ENCODE measurements at places on chromosomes 7 and 10.

- DNase-seq: no peak
Observed at GRCh38 chr10:131310142-131310541, 1.4 kb downstream of the TCERG1L start.

- DNase-seq: peak; percentile 98
Observed at GRCh38 chr10:6144406-6145165, 55.8 kb downstream of the RBM17 start.

GRCh38 chr10:57790703-57791102 is 477.0 kb downstream of the IPMK start:
- DNase-seq: no peak

DNA sequence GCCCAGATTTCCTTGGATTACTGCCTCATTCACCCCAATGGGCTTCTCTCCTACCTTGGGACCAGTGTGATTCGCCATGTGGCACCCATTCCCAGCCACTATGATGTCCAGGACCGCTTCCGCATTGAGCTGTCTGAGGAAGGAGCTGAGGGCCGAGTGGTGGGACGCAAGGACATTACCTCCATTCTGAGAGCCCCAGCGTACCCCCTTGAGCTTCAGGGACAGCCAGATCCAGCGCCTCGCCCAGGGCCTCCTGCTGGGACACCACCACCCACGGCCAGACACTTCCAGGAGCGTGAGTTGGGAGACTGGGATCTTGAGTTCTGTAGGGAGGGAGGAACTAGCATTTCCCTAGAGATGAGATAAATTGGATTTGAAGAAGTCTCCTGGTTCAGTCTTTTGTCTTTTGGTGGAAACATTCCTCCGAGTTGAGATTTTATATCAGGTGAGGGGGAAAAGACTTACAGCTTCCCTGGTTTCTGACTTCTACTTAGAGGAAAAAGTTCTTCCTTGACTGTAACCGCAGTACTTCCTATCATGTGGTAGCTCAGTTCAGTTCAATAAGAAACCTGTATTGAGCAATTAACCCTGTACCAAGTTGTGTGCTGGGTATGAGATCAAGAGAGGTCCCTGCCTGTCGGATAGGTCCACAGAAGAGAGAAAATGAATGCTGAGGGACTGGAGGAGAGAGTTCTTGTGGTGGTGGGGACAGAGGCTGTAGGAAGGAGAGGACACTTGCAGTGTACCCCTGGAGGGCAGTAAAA is 1.3 kb downstream of the MOSPD3 start:
- DNase-seq: no peak

DNA sequence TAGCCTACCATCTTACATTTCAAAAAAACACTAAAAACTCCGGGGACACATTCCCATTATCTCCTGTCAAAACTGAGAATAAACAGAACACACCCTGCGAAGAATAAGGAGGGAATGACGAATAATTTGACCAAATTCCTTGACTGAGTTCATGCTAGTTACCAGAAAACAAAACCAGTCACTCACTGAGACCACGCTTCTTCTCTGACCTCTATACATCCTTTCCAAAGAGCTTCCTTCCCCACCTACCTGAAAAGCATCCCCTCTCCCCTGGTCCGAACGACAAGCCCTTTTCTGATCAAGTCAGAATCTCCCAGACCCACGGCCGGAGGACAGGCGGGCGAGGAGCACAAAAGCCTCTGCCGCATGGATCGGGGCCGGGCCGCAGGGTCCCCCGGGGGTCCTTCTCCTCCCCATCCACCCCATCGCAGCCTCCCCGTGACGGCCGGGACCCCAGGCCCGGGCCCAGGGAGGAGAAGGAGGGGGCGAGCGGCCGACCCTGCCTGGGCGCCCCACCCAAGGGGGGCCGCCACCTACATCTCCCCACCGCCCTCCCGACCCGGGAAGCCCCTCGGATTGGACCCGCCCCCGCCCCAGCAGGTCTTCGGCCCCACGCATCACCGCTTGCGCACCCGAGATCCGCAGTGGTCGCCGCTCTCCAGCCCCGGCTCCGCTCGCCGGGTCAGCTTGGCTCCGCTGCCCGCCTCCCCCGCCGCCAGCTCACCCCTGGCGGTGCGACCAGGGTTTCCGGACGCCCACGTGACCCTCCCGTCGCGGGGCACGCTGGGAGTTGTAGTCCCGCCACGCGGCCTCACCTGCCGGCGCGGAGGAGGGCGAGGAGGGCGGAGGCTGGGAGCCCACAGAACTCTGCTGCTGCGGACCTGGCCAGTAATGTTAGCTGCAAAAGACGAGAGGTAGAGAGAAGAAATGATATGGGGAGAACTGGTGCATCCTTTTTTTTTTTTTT is at the start of gene SLC37A3:
SLC37A3 (minus strand) TSS at position 747 of the 967 bp plus-strand sequence. CDS start 16,004 bp downstream, outside the sequence.
- DNase-seq: peak; percentile 90

DNA sequence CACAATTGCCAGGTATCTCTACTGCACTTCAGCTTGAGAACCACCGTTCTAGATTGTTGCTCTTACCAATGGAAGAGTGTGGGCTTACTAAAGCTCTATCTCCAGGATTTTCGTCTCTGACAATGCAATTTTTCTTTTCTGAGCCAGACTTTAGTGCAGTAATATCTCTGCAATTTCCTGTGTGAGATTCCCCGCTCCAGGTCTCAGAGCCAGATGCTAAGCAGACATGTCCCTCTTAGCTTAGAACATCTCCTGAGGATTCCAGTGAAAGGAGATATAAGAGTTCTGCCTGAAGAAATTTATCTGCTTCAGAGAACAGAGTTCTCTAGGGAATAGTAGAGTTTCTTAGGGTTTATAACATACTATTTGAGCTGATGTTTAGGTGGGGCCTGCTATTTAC is 82.0 kb downstream of the SND1 start:
- DNase-seq: no peak

DNA sequence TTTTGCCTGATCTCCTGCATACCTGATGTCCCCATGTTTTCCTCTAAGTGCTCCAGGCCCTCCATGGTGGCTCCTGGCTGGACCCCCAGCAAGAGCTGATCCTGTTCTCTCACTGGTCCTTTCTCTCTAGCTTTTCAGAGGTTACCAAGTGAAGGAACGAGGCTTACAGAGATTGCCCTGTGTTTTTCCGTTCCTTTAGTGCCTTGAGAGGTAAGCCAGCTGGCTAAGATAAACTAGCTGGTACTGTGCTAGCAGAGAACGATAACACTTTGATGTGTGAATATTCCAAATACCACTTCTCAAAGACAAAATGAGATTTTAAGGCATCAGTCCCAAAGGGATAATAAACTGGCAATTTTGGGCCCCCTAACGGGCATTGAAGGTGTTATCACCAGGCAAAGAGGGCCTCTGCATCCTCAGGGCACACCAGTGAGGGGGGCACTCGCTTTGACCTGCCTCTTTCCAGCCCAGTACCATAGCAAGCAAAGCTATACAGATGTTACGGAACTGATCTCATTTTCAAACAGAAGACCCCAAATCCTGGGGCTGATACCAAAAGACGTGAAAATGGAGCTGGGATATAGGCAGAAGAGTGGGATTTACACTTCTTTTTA is 8.4 kb upstream of the CCNY start:
- no peak for DNase-seq

DNA sequence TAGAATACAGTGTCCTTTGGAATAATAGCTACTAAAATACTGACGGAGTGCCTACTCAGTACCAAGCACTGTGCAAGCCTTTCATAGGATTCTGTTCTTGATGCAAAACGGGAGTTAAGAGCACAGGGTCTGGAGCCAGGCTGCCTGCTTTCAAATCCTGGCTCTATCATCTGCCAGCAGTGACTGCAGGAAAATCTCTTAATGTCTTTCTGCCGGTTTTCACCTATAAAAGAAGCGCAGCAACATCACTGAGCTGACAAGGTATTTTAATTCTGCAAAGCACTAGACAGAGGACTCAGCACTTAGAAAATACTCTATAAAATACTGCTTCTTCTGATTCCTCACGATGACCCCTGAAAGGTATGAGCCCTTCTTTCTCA is 659 bp downstream of the FIGNL1 start:
- DNase-seq: no peak

GRCh38 chr7:157559596-157560257 is 222.9 kb downstream of the DNAJB6 start:
- DNase-seq: no peak

DNA sequence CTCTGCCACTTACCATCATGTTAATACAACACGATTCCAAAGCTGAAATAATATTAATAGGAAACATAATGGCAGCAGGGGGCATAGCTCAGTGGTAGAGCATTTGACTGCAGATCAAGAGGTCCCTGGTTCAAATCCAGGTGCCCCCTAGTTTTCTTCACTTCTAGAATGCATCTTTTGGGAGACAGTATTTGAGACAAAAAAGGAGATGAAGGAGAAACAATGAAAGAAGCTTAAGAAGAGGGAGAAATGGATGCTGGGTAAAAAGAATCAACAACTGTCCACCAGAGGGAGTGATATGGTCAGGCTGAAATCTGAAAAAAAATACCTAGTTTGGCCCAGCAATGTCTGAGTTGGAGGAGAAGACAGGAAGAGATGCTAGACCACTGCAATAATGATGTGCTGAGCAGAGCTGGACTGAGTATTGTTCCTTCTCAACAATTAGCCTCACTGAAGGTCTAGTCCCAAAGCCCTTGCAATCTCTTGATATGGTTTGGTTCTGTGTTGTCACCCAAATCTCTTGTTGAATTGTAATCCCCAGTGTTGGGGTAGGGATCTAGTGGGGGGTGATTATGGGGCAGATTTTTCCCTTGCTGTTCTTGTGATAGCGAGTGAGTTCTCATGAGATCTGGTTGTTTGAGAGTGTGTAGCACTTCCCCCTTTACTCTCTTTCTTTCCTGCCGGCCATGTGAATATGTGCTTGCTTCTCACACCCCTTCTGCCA is 48.3 kb downstream of the ZNF783 start:
- no peak for DNase-seq
